H54 (cell line): ENCODE measurements at places on chromosomes 7 and 10.
A peak's percentile ranks its signal among the peaks of the same experiment; 100 is the strongest.

GRCh38 chr7:25520516-25520915 lies 292.2 kb upstream of the NPVF start:
- DNase-seq = no peak

DNA sequence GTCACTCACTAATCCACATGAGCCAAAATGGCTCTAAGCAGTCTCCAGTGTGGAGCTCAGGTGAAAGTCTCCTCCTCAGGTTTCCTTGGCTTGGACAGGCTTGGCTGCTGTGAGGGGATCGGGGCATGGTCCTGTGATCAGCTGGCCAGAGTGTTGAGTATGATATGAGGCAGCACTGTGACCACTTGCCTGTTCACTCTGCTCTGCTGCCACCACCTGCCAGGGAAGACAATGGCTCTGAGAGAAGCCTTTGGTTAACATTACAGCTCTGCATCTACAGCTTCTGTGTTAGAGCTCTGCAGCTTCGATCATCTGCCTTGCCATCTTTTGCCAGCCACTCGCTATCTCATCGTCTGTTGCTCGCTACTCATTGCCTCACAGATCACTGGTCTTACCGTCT lies 20.1 kb upstream of the PTN start:
- no peak for DNase-seq

DNA sequence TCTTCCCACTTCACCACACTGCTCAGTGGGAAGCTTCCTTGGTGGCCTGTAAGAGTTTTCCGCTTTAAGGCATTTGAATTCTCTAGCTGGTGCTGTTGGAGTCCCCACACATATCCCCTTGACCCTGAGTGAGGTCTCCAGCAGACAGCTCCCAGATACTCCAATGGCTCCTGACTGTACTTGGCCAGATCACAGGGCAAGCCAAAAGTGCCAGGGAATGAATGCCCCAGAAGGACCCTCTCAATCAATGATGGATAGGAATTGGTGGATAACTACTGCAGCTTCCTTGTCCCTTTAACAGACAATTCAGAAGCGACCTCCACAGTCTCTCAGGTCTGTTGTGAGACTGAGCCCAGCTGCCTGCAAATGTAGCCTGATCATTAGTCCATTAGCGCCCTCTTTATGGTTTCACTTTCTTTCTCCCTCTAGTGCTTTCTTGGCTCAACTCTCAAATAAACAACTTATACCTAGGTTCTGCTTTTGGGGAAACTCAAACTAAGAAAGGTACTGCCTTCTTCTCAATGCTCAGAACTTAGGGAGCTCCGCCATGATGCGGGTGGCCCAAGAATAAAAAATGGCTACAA lies 283.0 kb downstream of the TCF7L2 start:
- no peak for DNase-seq

GRCh38 chr7:151736403-151736909 lies 140.5 kb downstream of the PRKAG2 start:
- peak; percentile 90 for DNase-seq

DNA sequence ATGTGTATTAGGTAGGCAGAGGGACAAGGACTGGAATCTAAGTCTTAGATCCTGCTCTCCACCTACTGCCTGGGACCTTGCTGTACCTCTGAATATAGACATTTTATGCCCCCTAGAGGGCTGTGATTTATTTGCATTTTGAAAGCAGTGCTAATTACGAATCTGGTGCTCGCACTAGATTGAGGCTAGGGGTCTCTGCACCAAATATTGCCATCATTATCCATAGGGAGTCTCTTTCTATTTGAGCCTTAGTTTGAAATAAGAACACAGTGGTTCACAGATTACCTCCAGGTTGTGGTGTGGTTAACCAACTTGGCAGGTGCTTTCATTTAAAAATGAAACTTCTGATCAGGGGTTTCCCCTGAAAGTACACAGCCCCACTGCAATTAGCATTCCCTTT lies 41.8 kb downstream of the CNNM1 start:
- DNase-seq = no peak

GRCh38 chr7:1973321-1974251 lies 259.2 kb downstream of the MAD1L1 start:
- no peak for DNase-seq

DNA sequence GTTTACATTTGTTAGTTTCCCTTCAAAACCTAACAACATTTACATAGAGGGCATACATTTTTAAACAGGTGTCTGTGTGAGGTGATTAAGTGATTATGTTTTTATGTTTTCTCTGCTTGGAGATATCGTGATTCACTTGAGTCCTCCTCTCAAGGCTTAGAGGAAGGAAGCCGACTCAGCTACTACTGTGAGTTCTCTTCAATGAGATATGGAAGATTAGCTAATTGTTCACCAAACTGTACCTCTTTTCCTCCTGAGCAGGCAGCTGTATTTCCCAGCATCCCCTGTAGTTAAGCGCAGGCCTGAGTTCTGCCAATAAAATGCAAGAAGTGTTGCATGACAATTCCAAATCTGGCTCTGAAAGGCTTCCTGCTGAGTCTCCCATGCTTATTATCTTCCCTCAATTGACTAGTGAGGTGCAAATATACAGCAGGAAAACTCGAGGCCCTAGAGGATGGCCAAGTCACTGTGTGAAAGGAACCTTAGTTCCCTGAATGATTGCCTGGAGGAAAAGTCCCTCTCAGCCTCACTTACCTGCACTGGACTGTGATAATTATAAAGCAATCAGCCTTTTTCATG lies 528.7 kb downstream of the GRM8 start:
- no peak for DNase-seq

- no peak for DNase-seq
Observed at GRCh38 chr10:23330948-23331347, 13.6 kb downstream of the C10orf67 start.

DNA sequence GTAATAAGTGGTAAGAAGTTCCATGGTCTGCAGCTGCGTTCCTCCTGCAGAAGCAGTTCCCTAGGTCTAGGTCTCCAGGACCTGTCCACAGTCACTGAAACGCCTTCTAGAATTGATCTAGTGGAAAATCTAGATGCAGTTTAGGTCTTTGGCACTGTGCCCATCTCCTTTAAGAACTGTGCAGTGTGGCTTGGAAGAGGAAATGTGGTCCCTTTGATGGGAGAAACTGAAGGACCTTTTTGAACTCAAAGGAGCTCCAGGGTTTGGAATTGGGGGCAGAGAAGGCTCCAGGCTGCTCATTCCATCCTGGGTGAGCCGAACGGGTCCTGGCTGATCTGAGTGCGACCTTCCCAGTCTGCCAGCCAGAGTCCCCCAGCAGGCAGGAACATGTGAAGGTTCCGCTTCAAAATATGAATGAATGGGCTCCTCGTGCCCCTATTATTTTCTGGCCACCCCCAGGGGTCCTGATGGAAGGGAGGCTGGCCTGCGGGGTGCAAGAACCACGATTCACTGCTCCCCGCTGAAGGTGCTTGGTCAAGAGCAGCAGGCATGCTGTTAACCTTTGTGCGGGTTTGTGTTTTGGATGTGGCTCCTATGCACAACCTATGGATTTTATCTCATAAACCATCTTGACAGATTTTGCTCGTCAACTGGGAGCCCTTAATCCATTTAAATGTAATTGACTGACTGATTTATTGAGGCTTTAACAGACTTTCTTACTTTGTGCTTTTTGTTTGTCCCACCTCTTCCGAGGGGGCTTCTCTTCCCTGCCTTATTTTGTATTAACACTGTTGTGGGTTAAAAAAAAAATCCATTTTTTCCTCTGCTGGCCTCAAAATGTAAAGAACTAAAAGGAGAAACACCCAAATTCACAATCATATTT lies 36.7 kb downstream of the ZNF467 start:
- DNase-seq = no peak

- DNase-seq = no peak
Observed at GRCh38 chr10:106169241-106169640, 995.3 kb downstream of the SORCS1 start.

DNA sequence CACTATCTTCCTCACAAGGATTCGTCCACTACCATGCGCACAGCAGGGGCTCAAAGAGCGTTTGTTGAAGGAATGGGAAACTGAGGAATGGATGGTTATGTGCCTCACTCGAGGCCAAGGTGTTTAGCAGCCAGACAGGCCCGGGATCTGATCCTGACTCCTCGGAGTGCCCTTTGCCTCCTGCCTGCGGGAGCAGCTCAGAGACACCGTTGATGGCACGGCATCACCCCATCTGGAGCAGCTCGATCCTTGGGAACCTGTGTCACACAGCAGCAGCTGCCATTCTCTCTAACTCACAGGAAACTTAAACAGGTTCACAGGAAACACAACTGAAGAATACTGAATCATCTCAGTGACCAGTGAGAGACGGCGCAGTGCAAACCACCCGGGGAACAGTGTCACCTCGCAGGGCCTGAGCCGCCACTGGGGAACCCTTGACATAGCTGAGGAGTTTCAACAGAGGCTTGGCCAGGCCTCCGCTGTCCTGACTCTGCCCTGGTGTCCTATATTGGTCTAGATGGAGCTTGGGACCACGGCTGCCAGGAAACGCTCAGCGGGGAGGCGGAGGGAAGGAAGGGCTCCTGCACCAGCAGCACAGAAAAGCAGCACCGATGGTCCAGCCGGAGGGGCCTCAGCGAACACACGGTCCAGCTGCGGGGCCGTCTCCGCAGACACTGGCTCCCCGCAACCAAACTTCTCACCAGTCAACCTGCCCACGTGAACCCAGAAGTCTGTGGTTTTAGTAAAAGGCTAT lies 169.4 kb downstream of the ADARB2 start:
- no peak for DNase-seq

DNA sequence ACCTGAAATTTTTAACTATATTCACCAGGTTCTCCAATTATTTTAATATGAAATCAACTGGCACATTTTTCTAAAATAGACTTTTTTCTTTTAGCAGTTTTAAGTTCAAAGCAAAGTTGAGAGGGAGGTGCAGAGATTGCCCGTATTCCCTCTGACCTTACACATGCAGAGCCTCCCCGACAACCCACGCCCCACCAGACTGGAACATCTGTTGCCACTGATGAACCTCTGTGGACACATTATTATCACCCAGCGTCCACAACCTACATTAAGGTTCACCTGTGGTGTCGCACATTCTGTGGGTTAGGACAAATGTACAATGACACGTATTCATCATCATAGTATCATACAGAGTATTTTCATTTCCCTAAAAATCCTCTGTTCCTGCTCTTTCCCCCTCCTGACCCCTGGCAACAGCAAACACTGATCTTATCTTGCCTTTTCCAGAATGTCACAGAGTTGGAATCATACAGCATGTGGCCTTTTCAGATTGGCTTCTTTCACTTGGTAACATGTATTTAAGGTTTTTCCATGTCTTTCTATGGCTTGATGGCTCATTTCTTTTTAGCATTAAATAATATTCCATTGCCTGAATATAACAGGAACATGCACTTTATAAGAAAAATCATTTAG lies 37.1 kb downstream of the COBL start:
- no peak for DNase-seq

GRCh38 chr10:6244510-6244909 lies 41.8 kb downstream of the PFKFB3 start:
- no peak for DNase-seq

GRCh38 chr10:123967626-123968243 lies 76.1 kb upstream of the CPXM2 start:
- peak; percentile 61 for DNase-seq

DNA sequence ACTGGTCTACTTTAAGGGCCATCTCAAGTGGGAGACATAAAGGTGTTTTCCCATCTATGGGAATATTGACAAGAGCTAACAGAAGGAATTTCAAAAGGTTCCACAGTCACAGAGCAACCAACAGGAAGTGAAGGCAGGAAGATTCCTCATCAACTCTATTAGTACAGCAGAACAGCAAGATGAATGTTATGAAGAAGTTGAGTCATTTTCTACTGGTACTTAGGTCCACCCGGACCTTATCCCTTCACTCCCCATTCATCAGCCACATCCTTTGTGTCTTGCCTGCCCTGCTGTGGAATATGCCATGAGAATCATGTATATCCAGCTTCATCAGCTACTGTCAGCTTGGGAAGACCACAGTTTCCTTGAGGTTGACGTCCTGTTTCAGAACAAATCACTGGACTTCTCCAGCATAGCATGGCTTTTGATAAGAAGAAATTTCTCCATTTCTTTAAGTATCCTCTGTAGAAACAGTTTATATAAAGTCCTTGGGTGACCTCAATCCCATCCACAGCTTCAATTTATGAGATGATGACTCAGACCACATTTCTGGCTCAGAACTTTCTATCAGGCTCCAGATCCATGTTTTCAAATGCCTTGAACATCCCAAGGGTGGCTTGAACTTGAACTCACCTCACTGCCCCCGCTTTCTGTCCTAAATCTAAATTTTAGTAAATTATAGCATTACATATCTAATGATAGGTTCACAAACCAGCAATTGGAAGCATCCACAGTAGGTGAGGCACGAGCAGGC lies 84.9 kb upstream of the AGK start:
- peak; percentile 15 for DNase-seq

DNA sequence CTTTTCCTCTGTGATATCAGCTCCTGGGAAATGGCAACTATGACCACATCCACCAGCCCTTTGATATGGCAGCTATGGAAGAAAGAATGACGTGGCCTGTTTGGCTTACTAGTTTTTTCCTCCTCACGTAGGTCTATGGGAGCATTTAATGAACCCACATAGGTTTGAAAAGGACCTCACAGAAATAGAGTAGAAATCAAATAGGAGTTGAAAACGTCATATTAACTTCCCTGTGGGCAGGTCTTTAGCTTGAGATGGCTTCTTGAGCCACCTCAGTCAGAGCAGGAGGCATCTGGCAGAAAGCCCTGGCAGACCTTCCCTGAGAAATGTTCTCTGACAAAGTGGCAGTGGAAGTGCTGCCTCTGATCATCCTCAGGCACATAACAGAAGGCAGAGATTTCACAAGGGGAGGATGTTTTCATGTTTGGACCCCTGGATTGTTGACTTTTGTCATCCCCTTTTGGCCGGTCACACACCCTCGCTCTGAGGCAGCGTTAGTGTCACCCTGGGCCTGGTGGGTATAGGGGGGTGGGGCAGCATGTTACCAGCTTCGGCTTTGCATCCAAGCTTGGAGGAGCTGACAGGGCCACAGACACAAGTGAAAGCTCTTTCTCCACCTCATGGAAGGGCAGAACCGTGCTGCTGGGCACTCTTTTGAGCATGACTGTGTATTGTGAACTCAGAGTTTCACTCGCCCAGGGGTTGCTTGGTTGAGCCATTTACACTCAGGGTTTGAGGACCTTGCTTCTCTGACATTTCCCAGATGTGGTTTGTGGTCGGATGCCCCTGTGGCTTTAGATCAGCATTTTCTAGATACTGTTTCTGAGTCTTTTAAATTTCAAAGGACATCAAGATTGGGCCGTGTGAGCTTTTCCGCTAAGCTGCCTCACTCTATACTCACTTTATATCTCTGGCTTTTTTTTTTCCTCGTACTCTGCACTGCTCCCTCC lies 184.2 kb downstream of the STK31 start:
- DNase-seq = no peak

DNA sequence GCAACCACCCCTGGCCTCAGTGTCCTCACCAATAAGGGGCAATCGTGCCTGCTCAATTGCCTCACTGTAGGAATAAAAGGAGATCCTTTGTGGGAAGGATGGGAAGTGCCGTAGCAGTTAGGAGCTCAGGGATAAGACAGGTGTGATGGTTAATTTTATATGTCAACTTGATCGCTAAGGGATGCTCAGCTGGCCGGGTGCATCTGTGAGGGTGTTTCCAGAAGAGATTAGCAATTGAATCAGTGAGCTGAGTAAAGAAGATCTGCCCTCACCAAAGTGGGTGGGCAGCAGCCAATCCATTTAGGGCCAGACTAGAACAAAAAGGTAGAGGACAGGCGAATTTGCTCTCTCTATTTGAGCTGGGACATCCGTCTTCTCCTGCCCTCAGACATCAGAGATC lies 46.3 kb downstream of the BUB3 start:
- DNase-seq = no peak

GRCh38 chr7:128075242-128076095 lies 44.2 kb upstream of the LRRC4 start:
- DNase-seq = no peak
